A673 (cell line): ENCODE measurements at places on chromosomes 6 and 20.

- no peak for DNase-seq
Observed at GRCh38 chr20:48521121-48521520, 306.7 kb downstream of the PREX1 start.

- DNase-seq: no peak
Observed at GRCh38 chr6:170099387-170099786, 191.5 kb downstream of the DLL1 start.

DNA sequence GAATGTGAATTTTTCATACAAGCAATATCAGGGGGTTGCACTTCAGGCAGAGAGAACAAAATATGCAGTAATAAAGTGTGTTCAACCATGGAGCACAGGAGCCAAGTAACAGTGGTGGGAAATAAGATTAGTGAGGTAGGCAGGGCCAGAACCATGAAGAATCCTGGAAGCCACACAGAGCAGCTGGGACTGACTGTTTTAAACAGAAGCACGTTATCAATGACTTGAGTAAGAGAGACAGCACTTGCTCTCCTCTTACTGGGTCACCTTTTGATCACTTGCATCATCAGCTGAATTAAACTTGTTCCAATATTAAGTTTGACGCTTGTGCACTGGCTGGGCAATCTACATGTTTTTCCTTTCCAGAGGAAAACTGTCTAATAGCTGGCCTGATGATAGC is 238.5 kb downstream of the TBX18 start:
- no peak for DNase-seq

DNA sequence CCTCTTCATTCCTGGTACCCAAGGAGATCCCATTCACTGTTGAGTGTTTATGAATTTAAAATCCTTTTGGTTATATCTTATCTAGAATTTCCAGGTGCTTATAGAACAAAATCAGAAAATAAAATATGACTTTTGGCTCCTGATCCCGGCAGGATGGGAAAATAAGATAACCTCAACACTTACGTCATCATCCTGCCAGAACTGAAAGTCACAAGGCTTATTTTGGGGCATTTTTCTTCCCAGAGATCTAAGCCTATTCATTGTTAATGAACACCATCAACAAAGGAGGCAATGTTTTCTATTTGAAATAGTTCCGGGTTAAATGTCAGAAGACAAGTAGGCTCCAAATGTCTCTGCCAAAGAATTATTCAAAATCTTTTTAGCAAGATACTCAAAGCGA is 580.6 kb downstream of the TFAP2A start:
- no peak for DNase-seq

- no peak for DNase-seq
Observed at GRCh38 chr6:146859206-146859605, 260.4 kb downstream of the ADGB start.
